Activated CD4-positive, alpha-beta T cell treated with anti-CD3 and anti-CD28 coated beads, Interleukin-2, amount 10 ng/mL, durations not matched to agents 7 days and 5 days (primary cell): ENCODE measurements at places on chromosomes 12 and 14.

DNA sequence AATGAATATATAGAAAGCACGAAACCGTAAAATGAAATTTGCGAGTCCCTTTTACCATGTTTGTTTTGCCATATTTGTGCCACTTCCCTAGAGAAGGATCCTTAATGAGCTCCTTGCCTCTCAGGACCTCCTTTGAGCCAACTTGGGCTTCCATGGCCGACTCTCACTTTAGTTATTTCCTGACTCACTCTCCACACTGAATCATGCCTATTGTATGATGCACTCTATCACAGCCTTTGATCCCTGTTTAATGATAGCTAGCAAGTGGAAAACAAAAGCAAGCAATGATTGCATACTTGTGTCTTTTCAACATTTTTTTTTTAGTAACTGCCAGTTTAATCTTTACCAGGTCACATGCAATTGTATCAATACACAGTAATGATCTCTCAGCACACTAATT, 153.2 kb downstream of the CCER1 start:
- no peak for DNase-seq

GRCh38 chr14:62946221-62946620, 99.0 kb downstream of the KCNH5 start:
- DNase-seq = no peak

DNA sequence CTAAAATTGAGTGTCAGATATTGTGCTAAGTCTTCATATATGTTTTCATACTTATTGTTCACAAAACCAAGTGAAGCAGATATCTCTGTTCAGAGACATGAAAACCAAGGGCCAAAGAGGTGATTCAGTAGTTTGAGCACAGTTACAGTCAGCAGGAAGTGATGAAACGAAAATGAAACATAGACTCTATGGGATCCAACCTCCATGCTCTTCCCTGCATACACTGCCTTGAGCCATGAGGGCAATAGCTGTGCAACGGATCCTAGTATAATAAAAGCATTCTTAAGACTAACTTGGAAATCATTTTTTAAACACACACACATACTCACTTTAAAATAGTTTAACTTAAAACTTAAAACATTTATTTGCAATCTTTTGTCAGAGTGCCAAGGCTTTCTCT, 27.9 kb downstream of the ESR2 start:
- no peak for DNase-seq

DNA sequence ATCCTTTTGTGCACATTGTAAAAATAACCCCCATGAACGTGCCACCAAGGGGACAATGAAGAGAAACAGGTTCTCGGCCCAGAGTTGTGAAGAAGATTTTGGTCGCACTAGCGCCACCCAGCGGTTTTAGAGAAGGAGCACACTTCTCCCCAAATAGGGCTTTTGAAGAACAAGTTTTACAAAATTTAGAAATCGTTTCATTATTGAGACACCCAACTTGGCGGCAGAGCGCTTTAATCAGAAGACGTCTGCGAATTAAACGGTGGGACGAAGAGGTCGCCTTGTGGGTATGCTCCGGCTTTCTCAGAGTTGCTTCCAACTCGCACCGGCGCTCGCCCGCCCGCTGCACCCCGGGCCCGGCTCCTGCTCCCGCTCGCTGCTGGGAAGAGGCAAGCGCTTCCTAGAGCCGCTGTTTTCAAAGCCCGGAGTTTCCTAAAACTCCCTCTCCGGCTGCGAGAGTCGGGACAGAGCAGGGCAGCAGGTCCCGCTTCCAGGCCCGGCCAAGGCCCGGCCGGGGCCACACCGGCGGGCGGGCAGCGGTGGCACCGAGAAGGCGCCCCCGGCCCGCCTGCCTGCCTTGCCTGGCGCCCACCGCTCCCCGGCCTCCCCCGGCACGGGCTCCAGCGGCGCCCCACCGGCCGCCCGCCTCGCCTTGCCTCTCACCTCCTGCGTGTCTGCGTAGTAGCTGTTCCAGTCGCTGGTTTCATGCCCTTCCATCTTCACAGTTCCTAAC, 645 bp downstream of the FOXA1 start:
- DNase-seq = peak; percentile 24

GRCh38 chr14:49923881-49924280, 31.0 kb downstream of the ARF6 start:
- DNase-seq = no peak

GRCh38 chr12:91422127-91422526, 239.5 kb upstream of the DCN start:
- no peak for DNase-seq

GRCh38 chr12:104519190-104520019, 62.7 kb downstream of the CHST11 start:
- DNase-seq = no peak

GRCh38 chr14:100548295-100548655, 38.9 kb downstream of the BEGAIN start:
- DNase-seq = no peak
